ENCODE measurements at places on chromosomes 1 and 21. TPM values are rescaled to one million over a fixed set of nuclear protein-coding genes. Genes with fewer than 3 reads are reported as not detected.

The C1orf115 gene
- total RNA-seq, result 8.9 TPM

The RNU1-2 gene
- under 0.01 TPM for total RNA-seq

The GIPC2 gene
- total RNA-seq, result 1.9 TPM

The PTAFR gene
- total RNA-seq, result 5.0 TPM

The HRNR gene
- total RNA-seq, result not detected

The APCS gene
- total RNA-seq, result not detected

The AKNAD1 gene
- total RNA-seq, result not detected
